NCI-H2107 (cell line): ENCODE measurements at places on chromosomes 2 and 18.

DNA sequence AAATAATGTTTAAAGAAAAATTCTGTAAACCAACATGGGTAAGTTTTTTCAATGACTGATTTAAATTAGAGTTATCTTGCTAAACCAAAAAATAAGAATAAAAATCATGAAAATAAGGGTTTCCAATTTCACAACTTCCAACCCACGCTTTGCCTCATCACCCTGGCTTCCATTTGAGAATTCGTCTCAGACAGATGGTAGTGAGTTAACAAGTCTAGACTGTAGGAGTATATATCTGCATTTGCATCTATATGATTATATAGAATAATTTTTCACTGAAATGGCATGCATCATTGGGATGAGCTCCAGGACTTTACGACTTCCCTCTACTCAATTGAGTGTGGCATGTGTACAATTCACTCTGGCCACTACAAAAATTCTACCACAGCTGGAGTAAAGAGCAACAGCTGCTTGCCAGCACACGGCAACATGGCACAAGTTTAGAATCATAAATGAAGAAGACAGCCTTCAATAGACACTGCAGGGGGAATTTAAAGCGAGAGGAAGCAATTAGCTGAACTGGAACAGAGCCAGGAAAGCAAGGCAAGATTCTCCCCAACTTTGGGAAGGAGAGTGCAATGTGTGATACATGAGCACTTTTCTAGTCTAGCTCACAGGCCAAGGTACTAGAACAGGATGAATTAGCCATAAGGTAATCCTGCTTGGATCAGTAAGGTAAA lies 1673.5 kb upstream of the CELF4 start:
- no peak for DNase-seq

DNA sequence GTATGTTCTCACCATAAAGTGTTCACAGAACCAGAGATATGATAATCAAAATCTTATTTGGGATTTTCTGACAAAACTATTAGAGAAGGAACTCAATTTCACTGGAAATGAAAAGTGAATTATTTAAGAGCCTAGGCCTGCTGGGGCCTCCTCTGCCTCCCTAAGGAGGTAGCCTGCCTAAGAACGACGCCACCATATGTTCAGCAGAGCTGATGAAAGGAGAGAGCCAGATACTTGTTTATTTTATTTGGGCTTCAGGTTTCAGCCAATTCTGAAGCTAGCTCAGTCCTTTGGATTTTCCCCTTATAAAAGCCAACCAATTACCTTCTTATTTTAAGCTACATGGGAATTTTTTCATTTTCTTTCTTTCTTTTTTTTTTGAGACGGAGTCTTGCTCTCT lies 433.1 kb upstream of the MAP2 start:
- no peak for DNase-seq

GRCh38 chr2:9675415-9676351 lies 44.9 kb upstream of the YWHAQ start:
- no peak for DNase-seq

DNA sequence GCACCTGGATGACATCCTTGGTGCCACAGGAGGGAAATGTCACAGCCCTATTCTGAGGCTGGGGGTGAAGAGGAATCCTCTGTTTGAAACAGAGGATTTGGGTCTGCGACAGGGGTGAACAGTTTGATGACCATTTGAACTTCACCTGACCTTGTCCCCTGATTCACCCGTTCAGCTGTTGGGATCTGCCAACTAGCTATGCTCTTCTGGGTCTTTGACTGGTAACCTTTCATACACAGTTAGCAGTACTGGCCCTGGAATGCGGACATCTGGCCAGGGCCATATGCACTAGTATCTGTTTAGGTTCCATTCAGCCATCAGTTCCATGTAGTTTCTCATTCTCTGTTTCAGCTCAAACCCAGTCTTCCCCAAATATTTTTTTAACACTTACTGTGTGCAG lies 72.6 kb upstream of the MCFD2 start:
- no peak for DNase-seq

DNA sequence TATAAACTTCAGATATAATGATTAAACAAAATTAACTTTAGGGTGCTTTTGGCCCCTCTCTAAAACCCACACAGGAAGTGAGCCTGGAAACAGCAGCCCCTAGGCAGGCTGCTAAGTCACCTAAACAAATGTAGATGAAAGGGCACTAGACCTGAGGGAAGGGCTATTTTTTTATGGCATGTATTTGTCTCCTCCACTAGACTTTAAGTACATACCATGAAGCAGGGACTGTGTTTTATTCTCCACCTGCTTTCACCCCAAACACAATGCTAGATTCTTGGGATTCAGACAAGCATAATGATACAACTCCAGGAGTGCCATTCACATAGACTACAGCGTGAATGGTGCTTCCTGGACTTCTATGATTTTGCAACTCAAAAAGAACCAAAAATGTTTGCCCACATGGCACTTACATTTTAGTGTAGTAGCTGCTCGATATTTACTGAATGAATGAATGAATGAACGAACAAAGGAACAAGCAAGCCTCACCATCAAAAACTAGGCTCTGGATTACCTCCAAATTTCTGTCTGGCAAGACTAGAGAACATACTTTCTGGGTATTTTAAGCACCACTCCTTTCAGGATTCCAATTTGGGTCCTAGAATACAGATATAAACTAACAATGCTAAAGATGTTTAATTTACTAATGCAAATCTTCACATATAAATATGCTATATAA lies 10.1 kb downstream of the ATAD2B start:
- no peak for DNase-seq
